ENCODE measurements at places on chromosomes 6 and 20.

- no peak for DNase-seq
These were observed 147.5 kb downstream of the ERMARD start for GRCh38 chr6:169898788-169899480.

- no peak for DNase-seq
These were observed 326.1 kb downstream of the PRL start for GRCh38 chr6:21970569-21971300.

DNA sequence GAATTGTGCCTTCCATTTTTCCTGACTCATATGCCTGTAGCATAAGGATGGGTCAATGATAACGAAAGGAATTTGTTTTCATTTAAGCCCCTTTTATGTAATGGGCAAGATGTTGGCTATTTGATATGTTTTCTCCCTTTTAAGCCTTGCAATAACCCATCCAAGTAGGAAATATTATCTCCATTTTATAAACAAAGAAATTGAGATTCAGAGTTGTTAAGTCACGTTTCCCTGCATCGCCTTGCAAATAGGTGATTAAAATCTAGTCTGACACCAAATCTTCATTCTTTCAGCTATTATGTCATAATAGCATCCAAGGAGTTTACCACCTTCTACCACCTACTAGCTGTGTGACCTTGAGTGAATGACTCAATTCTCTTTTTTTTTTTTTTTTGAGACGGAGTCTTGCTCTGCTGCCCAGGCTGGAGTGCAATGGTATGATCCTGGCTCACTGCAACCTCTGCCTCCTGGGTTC is 7.0 kb downstream of the HNF4A start:
- no peak for DNase-seq

DNA sequence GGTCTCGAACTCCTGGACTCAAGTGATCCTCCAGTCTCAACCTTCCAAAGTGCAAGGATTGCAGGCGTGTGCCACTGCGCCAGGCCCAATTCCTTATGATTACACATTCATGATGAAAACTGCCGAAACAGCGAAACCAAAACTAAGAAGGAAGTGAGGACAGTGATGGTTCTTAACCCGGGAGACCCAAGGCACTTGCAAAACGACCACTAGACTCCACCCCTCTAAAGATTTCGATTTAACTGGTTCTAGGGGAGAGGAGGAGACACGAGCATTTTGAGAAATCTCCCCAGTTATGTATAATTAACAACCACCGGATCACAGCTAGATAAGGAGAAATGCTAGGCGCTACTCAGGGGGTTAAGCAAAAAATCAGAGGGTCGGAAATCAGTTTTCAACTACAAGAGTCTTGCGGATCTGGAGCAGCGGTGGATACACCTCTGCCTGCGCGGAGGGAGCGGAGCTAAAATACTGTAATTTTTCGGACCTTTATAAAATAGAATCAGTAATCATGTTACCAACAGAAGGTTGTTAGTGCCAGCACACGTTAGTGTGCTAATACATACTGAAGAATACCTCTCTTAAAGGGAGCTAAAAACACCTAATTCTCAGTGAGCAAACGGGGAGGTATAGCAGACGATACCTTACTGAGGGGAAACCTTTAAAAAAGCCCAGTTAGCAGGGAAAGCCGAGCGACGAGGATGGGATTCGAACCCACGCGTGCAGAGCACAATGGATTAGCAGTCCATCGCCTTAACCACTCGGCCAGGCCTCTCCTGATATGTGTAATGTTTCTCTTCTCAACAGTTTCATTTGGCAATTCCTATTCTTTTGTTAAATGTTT is 60.0 kb upstream of the BTN3A2 start:
- peak; percentile 86 for DNase-seq

DNA sequence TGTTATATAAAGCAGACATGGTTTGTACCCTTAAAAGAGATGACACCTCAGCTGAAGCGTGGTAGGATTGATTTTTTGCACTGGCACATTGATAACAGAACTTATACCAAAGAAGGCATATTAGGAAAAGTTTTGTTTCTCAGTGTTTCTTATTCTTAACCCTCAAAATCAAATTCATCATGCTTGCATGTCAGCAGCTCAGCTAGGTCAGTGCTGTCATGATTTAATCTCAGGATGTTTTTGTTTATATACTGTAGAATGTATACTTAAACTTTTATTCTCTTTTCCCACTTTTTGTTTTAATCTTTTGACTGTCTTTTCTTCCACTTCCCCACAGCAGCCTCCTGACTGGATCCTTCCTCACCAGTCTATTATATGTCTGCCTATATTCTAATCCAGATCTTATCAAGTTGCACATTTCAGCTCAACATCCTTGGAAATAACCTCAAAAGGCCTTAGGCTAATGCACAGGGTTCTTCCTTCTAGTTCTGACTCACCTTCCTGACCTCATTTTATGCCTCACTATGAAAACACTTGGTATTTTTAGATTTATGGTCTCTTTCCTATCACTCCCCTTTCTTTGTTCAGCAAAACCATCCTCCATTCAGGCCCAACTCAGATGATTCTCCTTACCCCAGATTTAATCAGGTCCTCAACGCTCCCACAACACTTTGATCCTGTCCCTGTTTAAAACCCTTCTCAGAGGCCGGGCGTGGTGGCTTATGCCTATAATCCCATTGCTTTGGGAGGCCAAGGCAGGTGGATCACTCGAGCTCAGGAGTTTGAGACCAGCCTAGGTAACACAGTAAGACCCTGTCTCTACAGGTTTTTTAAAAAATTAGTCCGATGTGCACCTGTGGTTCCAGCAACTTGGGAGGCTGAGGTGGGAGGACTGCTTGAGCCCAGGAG is 7.2 kb downstream of the HEBP2 start:
- DNase-seq = no peak

DNA sequence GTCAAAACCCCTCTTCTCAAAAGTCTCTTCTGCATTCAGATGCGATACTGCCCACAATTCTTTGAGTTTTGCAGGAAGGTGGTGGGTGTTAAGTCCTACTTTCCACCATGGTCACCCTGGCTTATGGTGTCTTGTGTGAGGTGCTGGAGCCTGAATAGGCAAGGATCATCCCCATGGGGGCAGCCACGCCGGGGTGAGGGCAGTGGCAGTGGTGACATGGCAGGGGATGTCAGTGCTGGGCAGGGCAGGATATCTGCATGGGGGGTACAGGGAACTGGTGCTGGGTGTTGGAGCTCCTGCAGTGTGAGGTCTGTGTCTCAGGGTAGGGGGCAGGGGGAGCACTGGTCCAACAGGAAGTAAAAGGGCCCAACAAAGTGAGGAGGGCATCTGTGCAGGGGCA is 2.3 kb downstream of the MAS1 start:
- no peak for DNase-seq

GRCh38 chr6:143806282-143807102 is 36.6 kb upstream of the LTV1 start:
- peak; percentile 87 for DNase-seq

- DNase-seq = no peak
These were observed 508.2 kb upstream of the JAG1 start for GRCh38 chr20:11181966-11182365.

- no peak for DNase-seq
These were observed 169.5 kb downstream of the TFAP2C start for GRCh38 chr20:56798634-56799033.

GRCh38 chr20:50038169-50038568 is 55.4 kb downstream of the SNAI1 start:
- no peak for DNase-seq

DNA sequence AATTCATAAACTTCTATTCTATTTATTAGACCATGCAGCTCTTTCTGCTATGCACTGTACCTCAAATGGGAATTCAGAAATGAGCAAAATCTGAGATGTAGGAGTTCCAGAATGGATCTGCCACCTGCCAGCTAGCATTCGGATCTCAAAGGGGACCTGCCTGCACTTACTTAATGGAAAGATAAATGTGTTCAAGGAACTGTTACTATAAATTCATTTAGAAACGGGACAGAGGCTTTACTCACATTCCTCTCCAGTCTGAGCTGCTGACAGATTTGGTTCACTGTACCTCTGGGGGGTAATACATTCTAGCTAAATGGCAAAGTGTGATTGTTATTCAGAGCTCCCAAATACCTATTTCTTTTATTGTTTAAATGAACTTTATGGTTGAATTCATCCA is 384.1 kb downstream of the GRIK2 start:
- DNase-seq = no peak

DNA sequence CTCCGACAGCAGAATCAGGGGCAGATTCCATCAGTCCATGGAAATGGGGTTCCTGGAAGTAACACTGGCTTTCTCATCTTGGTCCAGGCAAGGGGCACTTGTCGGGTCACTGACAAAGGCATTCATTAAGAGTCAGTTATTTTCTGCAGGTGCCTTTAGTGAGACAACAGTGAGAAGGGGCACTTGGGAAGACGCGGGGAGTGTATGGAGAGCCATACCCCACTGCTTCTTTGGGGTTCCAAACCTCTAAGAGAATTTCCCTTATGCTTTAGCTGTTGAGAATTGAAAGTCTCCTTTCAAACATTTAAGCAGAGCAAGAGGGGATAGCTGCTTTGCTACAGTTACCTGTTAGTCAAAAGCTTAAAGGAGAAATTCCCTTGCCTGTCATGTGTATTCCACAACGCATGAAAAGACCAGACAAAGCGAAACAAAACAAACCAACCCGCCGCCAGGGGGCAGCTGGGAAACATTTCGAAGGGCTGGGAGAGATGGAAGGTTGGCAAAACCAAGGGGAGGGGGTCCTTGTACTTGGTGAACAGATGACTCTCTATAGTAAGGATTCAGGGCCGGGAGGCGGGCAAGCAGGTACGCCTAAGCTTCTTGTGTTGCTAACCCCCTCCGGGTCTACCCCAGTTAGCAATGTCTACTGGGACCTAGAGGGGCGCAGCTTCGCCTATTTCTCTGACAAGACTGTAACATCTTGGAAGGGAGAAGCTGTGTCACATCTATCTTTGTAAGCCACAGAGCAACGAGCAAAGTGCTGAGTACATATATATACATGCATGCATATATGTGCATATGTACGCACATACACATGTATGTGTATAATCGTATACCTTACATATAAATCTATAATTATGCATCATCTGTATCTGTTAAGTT is 474.9 kb upstream of the AGPAT4 start:
- peak; percentile 26 for DNase-seq

DNA sequence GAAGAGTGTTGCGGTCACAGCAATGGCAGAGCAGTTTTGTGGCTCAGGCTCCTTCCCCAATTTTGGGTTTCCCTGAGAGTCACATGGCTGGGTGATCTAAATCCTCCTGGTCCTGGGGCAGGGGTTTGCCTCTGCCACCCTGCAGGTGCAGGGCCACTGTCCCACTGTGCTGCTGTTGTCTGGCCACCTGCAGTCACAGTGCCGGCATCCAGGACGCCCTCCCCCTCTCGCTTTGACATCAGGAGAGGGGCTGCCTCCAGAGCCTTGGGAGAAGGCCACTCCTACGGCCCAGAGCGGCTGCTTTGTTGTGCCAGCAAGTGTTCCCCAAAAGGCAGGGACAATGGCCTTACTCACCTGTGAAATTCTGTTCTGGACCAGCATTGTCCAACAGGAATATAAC is 449.0 kb downstream of the QKI start:
- no peak for DNase-seq

DNA sequence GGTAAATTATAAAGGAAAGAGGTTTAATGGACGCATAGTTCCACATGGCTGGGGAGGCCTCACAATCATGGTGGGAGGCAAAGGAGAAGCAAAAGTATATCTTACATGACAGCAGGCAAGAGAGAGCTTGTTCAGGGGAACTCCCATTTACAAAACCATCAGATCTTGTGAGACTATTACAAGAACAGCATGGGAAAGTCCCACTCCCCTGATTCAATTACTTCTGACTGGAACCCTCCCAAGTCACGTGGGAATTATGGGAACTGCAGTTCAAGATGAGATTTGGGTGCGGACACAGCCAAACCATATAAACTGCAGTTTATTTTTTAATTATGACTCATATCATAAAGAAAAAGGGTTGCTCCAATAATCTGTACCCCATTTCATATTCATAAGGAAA is 22.3 kb upstream of the HLA-DQA2 start:
- DNase-seq = no peak

DNA sequence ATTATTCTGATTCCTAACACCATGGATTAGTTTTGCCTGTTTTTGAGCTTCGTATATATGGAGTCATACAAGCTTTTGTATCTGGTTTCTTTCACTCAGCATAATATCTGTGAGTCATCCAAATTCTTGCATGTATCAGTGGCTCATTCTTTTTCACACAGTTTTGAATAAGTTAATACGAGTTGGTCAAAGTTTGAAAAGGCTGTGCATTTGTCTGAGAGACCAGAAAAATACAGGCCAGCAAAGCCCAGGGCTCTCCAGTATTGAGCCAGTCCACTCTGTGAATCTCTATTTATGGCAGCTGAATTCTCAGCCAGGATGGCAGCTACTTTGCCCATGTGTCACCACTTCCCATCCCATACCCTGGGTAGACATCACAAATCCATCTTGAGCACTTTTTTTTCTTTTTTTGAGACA is 7.2 kb upstream of the CHMP4B start:
- no peak for DNase-seq

DNA sequence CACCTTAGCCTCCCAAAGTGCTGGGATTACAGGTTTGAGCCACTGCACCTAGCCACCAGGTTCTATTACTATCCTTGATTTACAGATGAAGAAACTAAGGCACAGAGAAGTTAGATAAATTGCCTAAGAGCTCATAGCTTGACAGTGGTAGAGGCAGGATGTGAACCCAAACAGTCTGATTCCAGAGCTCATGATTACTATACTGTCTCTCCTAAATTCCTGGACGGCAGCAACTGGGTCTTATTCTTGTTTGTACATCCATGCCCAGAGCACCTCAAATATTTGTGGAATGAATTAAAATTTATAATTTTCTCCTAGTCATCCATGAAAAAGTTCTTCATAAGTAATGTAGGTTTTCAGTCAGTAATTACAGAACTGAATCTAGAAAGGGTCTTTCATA is 15.1 kb downstream of the PDSS2 start:
- DNase-seq = no peak

DNA sequence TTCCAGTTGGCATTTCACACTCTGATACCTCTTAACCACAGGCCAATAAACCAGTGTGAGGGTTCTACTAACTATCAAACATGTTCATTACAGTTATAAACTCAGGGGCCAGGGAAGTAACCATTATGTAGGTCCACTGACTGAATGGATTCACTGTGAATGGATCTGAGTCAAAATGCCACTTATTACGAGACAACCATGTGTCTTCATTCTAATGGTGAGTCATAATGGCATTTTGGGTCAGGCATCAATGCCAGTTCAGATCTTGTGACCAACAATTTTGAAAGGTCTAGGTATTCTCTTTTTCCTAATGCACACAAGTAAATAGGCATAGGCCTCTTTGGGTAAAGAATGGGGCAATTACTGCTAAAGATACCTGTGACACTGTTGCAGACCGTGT is 112.2 kb upstream of the HEY2 start:
- DNase-seq = no peak

GRCh38 chr20:32496811-32497533 is 88.2 kb downstream of the NOL4L start:
- DNase-seq = no peak

DNA sequence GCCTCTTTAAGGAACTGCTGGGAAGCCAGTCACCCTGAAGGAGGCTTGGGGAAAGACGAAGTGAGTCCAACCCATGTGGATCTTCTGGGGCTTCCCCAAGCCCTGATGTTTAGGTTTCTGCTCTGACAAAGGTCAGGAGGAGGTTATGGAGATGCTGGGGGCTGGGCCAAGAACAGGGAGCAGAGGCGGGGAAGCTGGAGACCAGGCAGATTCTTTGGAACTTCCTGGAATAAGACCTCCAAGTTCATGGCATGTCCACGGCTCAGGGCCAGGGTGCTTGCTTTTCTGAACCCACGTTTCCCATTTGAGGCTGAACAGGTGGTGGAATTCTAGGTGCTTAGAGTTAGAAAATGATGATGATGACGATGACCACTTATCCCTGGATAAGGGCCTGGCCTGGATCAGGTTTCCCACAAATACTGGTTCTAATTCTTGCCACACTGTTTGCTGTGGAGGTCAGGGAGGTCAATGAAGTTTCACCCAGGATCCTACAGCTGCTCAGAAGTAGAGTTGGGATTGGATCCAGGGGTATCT is 30.0 kb upstream of the TGM2 start:
- DNase-seq = no peak

All from stimulated activated CD4-positive, alpha-beta T cell treated with anti-CD3 and anti-CD28 coated beads, Interleukin-1b, Interleukin-23, amount 100 ng/mL, for 48 hours (primary cell).